ENCODE measurements at places on chromosomes 6 and 20.
A peak's percentile ranks its signal among the peaks of the same experiment; 100 is the strongest.

GRCh38 chr6:42929821-42930360 is 611 bp downstream of the CNPY3 start:
- DNase-seq, result peak; percentile 96

GRCh38 chr6:139764498-139764986 is 390.1 kb upstream of the CITED2 start:
- DNase-seq, result peak; percentile 93

GRCh38 chr6:132063738-132064137 is 112.6 kb upstream of the CCN2 start:
- DNase-seq, result no peak

DNA sequence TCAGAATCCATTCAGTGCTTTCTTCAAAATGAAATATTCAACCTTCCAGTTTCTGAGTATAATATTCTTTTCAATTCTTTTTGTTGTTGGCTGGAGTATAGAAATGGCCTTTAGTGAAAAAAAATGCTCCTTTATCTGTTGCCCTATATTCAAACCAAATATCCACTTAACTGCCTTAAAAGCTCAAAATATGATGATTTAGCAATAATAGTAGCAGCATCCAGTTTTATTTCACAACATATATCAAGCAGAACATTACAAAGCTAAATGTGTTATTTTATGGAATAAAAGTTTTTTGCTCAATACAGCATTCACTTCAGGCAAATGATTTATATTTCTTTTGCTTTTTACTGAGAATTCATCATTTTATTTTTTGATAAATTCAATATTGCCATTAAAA is 322.4 kb upstream of the EYS start:
- no peak for DNase-seq

GRCh38 chr20:37266940-37267666 is 5.5 kb upstream of the GHRH start:
- no peak for DNase-seq

- DNase-seq, result no peak
Measured at GRCh38 chr20:10646886-10647420, 26.8 kb downstream of the JAG1 start.

- no peak for DNase-seq
Measured at GRCh38 chr20:37986044-37986858, 47.0 kb downstream of the TTI1 start.

DNA sequence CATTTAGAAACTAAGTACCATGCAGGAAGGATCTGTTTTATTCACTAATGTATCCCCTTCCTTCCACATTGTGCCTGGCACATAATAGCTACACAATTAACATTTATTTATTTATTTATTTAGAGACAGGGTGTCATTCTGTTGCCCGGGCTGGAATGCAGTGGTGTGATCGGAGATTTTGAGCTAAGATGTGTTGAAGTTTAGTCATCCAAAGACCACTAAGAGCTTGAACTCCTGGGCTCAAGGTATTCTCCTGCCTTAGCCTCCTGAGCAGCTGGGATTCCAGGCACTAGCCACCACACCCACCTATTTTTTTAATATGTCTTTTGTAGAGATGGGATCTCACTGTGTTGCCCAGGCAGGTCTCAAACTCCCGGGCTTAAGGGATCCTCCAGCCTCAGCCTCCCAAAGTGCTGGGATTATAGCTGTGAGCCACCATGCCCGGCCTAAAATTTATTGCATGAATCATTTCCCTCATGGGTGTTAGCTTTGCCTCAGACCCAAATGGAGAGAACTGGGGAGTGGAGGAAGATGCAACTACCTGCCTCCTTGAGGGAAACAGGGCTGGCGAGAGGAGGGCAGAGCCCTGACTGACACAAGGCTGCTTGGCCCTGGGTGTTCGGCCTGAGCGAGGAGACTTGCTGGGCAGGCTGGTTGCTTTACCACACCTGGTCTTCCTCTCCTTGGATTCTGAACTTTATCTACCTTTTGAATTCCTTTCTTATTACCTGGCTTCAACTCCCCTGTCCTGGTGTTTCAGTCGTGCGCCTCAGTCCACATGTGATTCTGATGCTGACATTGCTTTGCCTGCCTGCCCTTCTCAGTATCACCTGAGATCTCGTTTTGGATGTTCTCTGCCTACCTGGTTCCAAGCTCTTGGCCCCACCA is 1.7 kb upstream of the DYNLT1 start:
- DNase-seq, result no peak

DNA sequence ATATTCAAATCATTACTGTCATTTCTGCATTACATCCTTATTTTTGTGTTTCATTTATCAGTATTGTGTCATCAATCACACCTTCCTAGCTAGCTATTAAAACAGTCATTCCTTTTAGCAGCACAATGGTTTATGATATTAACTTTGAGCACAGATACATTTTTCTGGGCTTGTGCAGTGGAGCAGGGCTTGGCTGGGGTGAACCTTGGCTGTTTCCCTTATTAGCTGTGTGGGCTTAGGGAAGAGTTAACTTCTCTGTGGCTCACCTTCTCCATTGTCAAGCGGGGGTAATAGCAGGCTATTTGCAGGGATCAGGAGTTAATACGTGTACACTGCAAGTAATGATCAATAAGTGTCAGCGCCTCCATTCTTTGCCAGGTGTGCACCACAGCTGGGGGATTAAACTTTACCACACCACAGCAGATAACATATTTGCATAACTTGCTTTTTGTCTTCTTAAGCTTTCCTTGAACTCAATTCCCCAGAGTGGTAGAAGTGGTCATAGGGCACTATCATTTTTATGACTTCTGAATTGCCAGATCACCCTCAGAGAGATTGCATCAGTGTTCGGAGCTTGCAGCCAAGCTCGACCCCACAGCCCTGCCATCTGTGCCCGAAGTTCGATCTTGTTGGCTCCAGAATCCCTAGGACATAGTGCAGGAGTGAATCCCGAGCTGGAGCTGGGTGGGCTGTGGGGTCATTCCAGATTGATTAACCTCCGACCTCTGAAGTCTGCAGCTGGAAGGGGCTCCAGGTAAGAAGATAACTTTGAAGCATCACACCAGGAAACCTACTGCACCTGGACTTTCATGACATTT is 1.5 kb upstream of the PYGB start:
- no peak for DNase-seq

DNA sequence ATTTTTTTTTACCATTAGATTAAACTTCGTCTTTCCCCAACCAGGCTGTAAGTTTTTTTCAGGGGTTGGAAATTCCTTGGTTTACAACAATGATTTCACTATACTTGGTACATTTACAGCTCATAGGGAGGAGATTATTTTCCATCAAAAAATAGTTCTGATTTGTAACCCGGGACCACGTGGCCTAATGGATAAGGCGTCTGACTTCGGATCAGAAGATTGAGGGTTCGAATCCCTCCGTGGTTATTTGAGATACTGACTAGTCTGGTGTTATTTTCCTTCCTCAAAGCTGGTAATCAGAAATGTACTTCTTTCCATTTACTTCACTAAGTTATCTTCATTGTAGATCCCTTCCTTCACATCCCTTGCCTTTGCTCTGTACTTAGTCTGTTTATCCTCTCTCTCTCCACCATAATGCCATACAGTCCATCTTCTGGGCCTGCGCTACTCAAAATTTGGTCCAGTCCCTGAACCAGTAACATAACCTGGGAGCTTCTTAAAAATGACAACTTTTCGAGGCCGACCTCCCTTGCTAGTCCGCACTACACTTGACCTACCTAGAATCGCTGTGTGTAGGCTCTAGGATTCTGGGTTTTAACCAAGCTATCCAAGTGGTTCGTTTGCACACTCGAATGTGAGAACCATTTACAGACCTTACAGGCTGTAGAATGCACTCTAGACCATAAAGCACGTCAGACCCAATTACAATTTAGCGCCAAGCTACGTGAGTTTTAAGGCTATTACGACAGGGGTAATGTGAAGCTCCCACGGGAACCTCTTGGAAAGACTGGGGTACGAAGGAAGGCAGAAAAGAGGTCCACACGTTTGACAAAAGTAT is 42.1 kb upstream of the BTN3A2 start:
- DNase-seq, result peak; percentile 88

GRCh38 chr6:558959-559358 is 97.9 kb downstream of the HUS1B start:
- DNase-seq, result no peak
